IPS-NIHi11 (cell line): ENCODE measurements at places on chromosomes 11 and 22.

DNA sequence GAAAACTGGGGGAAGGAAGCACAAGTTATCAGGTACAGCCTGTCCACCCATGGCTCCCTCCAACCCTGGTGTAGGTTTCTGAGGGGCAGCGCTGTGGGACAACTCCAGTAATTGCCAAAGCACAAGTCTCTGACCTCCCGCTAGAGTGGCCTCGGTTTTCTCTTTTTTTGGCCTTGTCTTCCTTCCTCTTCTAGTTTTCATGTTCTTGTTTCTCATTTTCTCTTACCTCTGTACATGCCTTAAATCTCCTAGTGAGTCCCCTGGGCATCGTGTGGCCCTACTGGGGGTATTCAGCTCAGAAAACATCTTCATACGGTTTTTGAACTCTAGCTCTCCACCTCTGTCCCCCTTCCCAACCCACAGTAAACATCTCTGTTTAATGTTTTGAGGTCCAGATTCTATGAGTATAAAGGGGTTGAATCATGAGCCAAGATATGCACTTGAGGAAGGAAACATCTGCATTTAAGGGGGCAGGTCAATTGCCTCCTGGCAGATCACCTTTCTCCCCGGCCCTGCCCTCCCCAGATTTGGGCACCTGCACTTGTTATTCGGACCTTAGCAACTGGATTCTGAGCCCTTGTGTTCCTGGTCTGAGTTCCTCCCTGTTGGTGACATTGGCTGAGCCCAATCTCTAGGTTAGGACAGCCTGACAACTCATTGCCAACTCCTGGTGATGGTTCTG lies 8.4 kb upstream of the LMO2 start:
- no peak for DNase-seq

- peak; percentile 66 for DNase-seq
These were observed 35.0 kb upstream of the PRAME start for GRCh38 chr22:22593964-22594656.

- DNase-seq, result peak; percentile 72
These were observed 27.5 kb upstream of the MTNR1B start for GRCh38 chr11:92941676-92942571.

GRCh38 chr11:62433904-62434276 lies 15.1 kb downstream of the SCGB1A1 start:
- no peak for DNase-seq

DNA sequence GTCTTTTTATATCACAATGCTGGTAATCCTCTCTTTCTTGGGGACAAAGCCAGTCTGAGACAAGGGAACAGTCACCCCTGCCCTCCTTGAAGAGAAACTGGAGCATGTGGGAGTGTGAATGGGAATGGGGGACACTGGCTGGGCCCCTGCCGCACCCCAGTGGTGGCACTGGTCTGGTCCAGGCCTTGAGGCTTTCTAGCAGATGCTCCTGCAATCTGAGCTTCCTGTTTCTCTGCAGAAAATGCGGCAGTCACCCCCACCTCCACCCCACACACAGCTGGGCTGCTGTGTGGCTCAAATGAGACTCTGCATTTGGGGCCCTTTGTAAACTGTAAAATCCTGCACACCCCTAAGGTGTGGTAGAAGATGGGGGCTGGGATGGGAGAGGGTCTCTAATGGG lies 6.6 kb upstream of the MARK2 start:
- DNase-seq, result no peak

- DNase-seq, result no peak
These were observed 45.5 kb upstream of the ALKBH3 start for GRCh38 chr11:43835104-43835503.

GRCh38 chr11:60235321-60235720 lies 7.6 kb downstream of the MS4A4E start:
- DNase-seq, result no peak

DNA sequence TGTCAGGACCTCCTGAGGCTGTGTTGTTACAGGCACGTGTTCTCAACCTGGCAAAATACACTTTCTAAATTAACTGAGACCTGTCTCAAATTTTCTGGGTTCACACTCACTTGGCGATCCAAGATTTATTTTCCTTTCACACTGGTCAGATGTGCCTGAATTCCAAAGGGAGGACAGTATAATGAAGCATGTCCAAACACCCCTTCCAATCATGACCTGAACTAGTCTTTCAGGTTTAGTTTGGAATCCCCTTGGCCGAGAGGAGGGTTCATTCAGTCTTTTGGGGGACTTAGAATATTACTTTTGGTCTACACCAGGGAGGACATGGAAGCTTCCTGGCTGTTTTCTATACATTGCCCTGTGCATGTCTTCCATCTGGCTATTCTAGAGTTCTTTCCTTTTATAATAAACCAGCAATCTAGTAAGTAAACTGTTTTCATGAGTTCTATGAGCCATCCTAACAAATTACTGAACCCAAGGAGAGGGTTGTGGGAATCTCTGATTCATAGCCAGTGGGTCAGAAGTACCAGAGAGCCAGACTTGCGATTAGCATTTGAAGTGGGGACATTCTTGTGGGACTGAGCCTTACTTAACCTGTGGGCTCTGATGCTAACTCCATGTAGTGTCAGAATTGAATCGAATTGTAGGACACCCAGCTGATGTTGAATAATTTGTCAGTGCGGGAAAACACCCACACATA lies 14.8 kb upstream of the TMEM216 start:
- no peak for DNase-seq

DNA sequence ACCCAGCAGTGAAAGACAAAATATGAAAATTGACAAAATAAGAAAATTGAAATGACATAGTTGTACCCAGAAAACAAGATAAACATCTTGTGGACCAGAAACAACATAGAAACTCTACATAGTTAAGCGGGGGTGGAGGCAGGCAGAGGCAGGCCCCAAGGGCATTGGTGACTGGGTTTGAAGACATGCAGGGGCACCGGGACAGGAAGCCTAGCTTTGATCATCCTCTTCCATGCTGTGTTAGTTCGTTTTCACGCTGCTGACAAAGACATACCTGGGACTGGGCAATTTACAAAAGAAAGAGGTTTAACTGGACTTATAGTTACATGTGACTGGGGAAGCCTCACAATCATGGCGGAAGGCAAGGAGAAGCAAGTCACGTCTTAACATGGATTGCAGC lies 33.5 kb upstream of the CRTAM start:
- DNase-seq, result no peak

GRCh38 chr22:23065069-23065451 lies 5.3 kb upstream of the GNAZ start:
- DNase-seq, result no peak

DNA sequence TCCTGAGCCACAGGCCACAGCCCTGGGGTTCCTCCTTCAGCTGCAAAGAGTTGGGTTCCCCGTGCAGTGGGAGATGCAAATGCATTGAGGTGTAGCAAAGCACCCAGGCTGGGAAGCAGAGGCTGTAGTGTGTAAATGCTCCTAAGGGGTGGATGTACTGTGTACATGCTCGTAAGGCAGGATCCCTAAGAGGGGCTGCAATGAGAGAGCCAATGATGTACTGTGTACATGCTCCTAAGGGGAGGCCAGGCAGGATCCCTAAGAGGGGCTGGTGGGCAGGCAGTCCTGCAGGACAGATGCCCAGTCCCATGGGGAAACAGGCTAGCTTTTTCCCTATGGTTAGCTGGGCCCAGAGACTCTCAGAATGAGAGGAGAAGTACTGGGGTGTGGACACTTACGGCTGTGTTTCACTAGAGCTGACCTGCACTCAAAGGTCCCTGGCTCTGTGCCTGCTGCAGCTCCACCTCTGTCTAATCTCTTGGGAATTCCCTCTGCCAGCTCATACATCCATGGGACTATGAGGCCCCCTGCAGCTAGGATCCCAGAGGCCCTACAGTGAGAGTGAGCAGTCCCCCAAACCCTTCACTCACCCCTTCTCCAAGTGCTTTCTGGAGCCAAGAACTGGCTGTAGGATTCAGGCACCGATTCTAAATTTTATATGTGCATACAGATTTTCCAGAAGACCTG lies 261.9 kb upstream of the LUZP2 start:
- no peak for DNase-seq

- no peak for DNase-seq
These were observed 79.0 kb downstream of the MICAL3 start for GRCh38 chr22:17945156-17945887.

GRCh38 chr22:47570300-47570685 lies 807.8 kb downstream of the TBC1D22A start:
- no peak for DNase-seq

DNA sequence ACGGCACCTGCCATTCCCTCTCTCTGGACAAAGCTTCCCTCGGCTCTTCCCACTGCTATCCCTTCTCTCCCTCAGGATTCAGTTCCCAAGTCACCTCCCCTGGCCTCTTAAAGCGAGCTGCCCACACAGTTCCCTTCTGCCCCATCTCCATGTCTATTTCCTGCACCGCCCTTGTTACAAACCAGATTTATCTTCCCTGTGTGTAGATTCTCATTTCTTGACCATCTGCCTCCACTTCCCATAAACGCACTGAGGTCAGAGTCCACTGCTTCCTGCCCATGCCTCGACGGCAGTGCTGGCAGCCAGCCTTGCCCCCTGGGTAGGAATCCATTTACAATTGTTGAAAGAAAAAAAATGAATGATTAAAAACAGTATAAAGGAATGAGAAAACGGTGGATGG lies 11.6 kb upstream of the APOBEC3B start:
- DNase-seq, result no peak

GRCh38 chr22:25780673-25781072 lies 38.7 kb downstream of the MYO18B start:
- DNase-seq, result no peak

DNA sequence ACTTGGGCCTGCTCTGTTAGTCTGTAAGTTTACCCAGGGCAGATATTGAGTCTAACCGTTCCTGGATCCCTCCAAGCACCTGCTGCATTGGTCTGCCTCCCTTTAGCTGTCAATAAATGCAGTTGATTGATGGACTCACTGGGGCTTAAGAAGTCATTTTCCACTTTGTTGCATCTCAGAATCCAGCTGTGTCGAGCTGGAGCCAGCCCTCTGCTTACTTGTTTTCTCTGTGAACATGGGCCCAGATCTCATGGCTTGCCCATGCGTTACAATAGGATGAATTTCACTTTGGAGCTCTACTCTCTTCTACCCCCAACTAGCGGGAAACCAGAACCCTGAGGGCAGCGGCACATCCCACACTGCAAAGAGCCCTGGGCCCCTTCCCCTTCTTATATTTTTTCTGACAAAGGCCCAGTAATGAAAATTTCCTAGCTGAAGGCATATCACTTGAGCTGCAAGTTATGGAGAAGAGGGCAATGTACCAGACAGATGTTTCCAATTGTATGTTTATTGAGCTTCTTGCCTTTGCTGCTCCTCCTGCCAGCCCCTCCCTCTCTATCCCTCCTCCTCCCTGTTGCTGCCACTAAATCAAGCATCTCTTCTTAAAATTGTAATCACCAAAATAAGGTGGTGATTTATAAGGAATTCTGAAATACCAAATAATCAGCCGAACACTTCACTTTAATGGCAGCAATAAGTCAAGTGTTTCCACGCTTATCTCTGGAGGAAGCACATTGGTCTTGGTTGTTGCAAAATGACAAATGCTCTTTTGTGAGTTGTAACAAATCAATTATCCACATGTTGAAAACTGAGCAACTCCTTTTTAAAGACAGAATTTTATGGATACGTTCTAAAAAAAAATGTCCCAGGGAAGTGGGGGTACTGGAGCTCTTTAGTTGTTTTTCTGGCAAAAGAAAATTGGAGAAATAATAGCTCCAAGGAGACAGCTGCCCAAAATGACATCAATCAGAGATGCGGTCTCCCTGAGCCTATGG lies 212.3 kb upstream of the ZBED5 start:
- DNase-seq, result no peak

DNA sequence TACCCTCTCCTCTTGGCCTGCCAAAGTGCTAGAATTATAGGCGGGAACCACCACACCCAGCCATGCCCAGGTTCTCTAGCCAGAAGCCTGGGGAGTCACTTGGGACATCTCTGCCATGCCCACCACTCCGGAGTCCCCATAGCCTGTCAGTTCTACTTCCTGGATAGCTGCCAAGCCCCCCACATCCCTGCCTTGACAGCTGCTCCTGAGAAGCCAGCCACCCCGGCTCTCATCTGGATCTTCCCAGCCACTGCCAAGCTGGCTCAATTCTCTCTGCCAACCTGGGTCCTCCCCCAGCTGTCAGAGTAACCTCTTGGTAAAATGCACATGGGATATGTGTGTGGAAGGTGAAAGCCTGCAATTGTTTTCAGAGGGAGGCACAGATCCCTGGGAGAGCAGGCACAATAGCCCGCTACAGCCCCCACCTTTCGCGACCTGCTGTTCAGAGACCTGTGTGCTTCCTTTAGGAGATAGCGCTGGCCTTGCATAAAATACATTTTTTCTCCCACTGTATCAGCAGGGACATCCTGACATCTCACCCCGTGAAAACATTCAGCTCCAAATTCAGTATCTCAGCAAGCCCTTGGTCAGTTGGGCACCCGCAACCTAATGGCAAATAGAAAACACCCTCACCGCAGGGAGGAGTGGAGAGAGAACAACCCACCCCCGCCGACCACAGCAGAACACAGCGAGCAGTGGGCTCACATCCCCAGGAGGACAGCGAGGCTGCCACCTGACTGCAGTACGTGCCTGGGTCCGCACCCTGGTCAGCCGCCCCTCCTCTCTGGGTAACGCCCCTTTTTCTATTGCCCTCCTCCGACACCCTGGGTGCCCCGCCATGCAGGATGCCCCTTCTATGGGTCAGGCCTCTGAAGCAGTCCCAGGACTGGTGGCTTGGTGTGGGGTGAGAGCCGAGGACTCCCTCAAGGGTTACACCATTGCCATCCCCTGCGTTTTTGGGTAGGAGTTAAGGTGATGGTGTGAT lies 1342.2 kb downstream of the BRD1 start:
- no peak for DNase-seq

DNA sequence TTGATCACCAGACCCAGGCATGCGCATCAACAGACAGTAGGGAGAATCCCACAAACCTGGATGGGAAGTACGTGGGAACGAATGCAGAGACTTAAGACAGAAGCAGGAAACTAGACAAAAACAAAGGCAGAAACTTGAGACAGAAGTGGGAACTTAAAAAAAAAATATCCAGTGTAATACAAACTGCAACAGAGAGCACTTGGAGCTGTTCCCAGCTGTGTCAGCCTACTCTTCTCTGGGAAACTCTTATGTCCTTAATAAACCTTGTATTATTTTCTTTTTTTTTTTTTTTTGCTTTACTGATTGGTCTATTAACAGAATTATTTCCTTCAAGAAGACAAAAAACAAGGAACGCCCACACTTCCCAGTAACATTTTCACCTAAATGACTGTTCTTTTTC lies 1818.1 kb upstream of the RAG2 start:
- no peak for DNase-seq

GRCh38 chr11:113242767-113243397 lies 71.5 kb upstream of the TTC12 start:
- peak; percentile 28 for DNase-seq

DNA sequence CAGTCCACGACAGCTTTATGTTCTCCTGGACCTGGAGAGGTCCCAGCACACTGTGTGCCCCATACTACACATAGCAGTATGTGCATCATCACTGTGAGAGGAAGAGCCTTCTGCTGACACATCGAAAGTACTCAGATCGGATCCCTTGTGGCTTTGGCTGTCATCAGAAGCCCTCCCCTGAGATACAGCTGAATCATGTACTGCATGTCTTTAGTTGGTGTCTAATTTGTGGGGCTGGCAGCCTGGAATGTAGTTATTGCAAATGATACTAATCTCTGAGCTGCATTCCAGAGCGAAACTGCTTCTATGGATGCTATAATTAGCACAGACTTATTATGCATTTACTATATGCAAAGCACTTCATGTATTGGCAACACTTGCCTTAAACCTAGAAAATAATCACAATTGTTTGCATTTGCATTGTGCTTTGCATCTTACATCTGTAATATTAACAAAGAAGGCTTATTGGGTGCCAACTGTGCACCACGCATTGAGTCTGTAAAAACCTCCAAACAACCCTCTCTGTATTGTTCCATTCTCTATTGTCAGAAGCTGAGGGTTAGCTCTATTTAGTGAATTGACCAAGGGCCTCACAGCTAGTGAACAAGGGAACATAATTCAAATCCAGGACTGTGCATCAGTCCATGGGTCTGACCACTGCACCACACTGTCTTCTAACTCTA lies 89.2 kb upstream of the CRTAM start:
- no peak for DNase-seq
